HS-27A (cell line): ENCODE measurements at places on chromosomes 7 and 10.

DNA sequence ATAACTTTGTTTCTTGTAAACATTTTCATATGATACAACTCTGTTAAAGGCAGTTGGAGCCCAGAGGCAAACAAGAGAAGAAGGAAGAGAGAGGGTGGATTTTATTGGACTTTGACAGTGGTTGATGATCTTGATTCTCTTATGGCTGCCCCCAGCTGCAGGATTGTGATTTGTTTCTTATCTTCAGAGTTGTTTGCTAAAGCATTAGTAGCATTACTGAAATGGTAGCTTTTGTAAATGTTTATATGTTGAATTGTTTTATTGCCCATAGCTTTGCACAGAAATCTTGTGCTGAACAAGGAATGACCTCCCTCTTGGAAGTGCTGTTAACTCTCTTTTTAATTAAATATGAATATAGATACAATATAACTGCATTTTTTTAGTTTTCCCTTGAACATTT, 309.4 kb downstream of the AUTS2 start:
- DNase-seq, result no peak

GRCh38 chr7:106599343-106599698, 61.6 kb downstream of the CCDC71L start:
- no peak for DNase-seq

GRCh38 chr10:124495725-124496124, 34.1 kb downstream of the LHPP start:
- DNase-seq, result no peak

- no peak for DNase-seq
These were observed 1.7 kb upstream of the KCNH2 start for GRCh38 chr7:150979713-150980390.

- DNase-seq, result no peak
These were observed 83.8 kb downstream of the COL13A1 start for GRCh38 chr10:69885379-69886013.

- peak; percentile 51 for DNase-seq
These were observed 218.0 kb upstream of the IGFBP3 start for GRCh38 chr7:46139079-46139478.

DNA sequence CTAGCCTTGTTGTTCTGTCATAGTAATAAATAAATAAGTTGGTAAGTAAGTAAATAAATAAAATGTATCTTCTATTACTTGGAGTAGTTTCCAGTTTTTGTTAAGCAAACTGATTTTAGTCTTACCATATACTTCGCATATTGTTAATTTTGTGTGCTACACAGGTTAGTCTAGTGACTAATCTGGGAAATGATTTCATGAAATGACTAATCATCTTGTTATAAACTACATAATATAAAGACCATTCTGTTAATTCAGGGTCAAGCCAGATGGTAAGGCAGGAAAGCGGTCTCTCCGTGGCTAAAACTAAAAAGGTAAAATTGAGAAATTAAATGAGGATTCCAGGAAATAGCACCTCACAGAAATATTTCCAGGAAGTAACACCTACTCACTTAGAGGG, 58.5 kb upstream of the FOXP2 start:
- DNase-seq, result no peak

DNA sequence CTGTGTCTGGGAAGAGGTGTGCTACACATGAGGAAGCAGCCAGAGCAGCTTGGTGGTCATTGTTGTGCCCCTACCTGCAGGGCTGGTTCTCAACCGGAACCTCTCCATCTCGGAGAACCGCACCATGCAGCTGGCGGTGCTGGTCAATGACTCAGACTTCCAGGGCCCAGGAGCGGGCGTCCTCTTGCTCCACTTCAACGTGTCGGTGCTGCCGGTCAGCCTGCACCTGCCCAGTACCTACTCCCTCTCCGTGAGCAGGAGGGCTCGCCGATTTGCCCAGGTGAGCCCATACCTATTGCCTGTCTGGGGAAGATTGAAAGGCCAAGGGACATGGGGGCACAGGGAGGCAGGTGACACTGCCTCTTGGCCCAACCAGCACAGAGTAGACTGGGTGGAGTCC, 29.3 kb upstream of the CSGALNACT2 start:
- DNase-seq, result no peak

DNA sequence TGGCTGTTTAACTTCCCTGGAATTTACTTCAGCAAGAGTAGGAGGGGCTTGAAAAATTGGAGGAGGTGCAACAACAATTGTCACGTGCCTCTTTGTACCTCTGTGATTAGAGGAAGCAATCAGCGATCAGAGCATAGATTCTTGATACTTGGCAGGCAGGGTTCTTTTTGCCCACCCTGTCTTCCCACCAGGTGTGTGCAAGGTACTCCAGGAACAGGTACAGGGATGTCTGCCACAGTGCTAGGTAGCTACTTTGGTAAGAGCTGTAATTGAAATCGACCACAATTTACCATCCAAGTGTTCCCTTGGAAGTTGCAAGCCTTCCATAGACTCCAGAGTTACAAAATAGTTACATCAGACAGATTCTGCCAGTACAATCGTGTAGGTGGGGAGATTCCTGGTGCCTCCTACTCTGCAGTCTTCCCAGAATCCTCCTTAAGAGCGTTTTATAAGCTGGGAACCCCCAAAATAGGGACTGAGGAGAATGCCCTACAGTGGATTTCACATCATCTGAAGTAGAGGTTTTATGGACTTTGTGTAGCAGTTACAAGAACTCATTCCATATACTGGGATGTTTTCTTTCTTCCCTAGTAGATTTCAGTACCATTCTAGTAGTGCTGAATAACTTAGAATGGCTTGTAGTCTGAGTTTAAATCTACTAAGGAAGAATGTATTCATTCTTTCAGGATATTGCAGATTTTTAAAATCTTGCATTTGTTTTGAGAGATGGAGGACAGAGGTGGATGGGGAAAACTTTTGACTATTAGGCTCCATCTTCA, 101.9 kb downstream of the EXOC4 start:
- no peak for DNase-seq

DNA sequence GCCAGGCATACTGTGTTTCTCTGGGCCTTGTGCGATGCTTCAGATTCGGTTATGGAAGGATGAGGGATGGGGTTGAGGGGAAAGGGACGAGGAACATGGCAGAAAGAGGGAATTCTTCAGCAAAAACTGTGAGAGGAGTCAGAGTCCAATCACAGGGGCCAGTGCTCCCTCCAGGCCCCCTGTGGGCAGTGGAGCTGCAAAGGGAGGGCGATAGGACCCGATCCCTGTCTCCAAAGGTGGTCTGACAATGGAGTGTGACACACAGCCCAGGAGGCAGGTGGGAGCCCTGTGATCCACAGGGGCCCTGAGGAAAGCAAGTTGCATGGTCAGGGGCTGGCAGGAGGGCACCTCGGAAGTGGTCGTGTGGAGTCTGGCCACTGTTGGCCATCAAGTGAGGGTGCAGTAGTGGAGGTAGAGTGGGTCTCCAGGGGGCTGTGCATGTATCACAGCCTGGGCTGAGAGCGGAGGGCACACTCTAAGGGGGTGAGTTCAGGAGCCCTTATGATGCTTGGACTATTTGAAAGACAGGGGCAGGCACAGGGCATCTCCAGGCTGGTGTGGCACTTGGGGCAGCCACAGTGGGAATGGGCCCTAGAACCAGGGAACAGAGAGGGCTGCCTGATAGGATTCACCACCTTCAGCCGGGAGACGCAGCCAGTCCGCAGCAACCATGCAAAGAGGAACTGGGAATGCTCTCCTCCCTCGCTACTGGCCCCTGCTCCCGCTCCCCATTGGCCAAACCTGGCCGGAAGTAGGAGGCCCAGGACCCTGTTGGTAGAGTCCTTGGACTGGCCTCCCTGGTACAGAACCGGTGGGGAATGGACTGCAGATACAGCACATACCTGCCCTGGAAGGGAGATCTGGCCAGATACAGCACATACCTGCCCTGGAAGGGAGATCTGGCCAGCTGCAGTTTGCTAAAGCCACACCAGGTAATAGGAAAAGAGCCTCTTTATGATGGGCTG, 115.9 kb downstream of the ADCY1 start:
- no peak for DNase-seq

- no peak for DNase-seq
These were observed 33.7 kb downstream of the CYP51A1 start for GRCh38 chr7:92100534-92100933.

DNA sequence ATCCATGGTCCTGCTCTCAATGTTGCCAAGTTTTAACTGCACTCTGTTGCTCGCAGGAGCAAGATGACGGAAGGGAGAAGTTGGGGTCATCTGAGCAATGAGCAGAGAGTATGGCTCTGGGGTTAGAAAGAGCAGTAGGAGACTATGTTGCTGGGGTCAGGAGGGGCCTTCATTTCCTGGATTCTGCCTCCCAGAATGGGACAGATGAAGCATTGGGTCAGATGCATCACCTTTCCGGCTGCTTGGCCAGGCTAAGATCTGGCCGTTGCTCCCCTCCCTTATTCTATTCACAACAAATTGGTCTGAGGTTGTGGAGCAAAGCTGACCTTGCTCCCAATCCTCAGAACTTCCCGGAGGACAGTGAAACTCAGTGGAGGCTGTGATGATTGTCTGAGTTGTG, 22.4 kb downstream of the STMP1 start:
- DNase-seq, result no peak

DNA sequence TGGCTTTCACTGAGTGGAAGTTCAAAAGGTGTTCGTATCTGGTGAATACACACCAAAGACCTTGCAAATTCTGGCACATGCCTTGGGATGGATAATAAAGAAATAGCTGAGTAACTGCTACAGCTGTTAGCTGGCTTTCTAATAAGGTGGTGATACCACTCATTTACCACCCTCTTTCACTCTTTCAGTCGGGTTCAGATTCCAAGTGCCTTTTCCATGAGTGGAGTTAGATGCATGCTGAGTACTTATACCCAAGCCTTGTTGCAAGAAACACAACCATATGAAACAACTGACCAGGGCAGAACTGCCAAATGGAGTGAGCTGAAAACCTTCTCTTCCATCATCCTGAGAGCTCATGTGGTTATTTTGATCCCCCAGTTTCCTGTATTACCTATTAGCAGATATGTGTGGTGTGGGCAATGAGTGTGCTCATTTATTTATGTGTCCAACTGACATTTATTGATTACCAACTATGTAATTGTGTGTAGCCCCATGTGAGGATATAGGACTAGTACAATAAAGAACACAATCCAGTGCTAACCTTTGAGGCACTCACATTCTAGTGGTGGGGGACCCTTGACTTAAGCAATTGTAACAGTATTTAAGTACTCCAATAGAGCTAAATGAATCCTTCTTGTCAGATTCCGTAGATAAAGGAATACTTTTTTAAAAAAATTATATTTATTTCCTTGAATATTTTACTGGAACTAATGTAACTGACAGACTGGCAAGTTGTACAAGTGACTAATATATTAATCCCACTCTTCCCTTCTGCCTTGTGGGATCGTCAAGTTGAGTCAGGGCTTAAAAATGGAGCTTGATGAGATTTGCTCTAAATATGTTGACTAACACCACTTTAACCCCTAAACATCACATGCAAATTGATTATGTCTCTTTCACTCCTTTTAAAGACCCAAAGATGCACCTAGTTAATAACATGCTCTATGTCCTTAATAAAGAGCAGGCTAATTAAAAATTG, 124.7 kb downstream of the ARID5B start:
- DNase-seq, result no peak

DNA sequence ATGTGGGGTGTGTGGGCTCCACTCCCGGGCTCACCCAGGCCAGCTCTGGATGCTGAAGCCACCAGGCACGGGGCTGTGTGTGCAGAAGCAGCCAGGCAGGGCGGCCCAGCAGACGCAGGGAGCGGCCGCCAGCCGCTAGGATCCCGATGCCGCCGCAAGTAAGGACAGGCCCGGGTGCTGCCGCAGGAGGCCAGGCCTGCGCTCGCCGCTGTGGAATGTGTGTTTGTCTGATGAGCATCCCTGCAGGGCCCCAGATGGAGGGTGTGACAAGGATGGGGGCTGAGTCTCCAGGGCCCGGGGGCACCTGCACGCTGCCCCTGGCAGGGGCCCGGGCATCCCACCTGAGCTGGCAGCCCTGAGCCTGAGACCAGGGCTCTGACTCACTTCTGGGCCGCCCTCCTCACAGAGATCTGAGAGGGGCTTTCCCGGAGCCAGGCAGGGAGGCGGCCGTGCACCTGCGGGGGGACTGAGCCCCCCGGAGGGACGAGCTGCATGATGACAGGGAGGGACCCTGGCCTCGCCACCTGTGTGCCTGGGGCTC, 101.5 kb downstream of the FOXL3 start:
- no peak for DNase-seq

DNA sequence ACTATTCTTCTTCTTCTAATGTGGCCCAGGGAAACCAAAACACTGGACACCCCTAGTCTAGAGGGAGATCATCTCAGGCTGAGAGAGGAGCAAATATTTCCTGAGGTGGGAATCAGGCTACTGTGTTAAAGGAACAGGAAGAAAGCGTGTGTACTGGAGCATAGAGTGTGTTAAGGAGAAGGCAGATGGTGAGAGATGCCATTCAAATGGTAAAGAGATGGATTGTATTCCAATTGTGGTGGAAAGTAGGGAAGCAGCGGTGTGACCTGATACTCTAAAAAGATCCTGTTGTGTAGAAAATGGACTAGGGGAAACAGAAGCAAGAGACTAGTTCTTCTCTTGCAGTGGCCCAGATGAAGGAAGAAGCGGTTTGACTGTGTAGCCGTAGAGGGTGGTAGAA, 31.2 kb downstream of the RAB18 start:
- DNase-seq, result no peak

DNA sequence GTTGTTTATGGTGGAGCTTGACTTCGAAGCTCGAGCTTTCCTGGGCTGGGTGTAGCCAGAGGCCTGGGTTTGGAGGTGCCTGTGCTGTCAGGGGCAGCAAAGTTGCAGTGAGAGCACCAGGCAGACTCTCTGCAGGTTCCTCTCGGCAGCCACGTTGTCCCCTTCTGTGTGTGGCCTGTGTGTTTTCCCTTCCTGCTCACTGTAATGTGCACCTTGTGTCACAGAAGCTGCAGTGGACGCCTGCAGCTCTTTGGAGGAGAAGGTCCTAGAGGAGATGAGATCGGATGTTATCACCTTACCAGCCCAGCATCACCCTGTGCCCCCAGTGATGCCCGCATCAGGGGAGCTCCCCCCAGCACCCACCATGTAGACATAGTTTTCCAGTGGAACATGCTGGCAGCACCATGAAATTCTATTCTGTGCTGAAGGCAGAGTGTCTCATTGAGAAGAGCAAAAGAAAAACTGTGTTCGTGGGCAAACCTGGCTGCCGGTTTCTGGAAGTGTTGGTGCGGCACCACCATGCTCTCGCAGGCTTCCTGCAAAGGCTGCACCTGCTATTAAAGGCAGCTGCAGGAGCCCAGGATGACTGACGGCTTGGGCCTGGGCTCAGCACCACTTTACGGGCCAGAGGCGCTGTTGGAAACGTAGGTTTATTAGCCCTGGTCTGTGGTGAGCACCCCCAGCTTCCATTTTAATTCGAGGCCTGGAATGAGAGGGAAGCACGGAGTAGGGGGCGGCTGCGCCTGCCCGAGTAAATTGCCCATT, 609.8 kb upstream of the FOXK1 start:
- no peak for DNase-seq
